ENCODE measurements at places on chromosomes 12 and 14. TPM values are rescaled to one million over a fixed set of nuclear protein-coding genes. Genes with fewer than 3 reads are reported as not detected.

FAM90A1 gene
- 0.13 TPM for total RNA-seq

DNA sequence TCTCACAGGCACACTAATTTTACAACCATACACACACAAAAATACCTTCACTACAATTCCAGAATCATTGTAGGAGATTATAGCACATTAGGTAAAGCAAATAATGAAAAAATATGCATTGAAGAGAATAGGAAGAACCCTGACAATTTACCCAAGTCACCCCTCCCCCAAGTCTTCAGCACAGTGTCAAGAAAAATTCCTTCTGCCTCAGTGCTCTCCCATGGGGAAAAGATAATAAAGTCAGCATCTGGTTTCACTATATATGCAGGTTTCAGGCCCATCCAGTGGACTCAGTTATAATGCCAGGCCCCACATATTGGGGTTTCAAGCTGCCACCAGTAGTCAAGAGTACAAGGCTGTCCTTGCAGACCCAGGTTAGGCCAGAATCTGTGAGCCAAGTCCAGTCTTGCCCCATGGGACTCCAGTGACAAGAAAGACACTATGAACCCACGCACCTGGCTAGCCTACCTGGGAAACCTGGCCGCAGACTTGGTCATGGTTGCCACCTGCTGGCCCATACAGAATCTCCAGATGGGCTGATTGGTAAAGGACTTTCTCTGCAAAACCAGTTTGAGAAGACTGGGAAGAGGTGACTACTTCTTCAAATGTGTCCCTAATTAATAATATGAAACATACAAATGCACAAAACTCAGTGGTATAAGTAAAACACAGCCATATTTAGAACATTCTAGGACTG, 398.6 kb upstream of the FLRT2 start:
- H3K27ac ChIP-seq: no peak overlapping the region
- no peaks in the 10 kb centered on the region for H3K36me3 ChIP-seq
- no peak for DNase-seq
- H3K27me3 ChIP-seq: no peaks in the 10 kb centered on the region
- H3K4me1 ChIP-seq: no peaks in the 10 kb centered on the region

GRCh38 chr12:52082026-52082668, 2.6 kb downstream of the SMIM41 start:
- H3K36me3 ChIP-seq: peaks cover 9% of the 10 kb centered on the region
- peaks cover 2% of the 10 kb centered on the region for H3K27me3 ChIP-seq
- H3K4me1 ChIP-seq: peaks cover 9% of the 10 kb centered on the region
- DNase-seq: no peak
- H3K4me3 ChIP-seq: no peak overlapping the region

KRT79 gene
- 1.6 TPM for total RNA-seq

DNA sequence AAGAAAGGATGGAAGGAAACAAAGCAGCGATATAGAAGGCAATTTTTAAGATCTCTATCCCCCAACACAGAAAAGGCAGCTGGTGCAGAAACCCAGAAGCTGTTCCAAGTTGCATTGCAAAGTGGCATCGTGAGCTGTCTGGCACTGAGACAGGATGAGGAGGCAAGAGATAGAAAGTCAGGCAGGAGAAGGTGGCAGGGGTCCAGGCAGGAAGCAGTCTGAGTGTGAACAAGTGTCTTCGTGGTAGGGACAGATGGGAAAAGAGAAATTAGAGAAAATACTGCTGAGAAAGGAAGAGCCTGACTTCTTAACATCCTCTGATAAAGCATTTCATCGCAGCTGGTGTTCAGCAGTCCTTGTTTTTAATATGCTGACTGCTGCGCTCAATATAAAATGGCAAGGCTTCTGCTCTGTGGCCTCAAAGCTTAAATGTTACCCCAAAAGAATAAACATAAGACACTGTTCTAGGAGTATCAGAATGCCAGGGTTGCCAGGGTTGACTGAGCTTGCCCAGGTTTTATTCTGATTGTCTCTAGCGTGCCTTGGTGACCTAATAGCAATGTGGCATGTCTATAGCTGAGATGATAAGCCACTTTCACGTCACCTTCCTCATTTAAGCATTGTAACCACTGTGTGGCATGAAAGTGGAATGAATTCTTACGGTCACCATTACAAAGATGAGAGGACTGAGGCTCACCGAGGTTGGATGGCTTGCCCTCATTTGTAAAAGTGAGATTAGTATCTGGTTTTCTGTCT, 397.6 kb downstream of the NUAK1 start:
- no peaks in the 10 kb centered on the region for H3K4me1 ChIP-seq
- no peaks in the 10 kb centered on the region for H3K27me3 ChIP-seq
- H3K27ac ChIP-seq: no peak overlapping the region
- DNase-seq: no peak
- H3K36me3 ChIP-seq: no peaks in the 10 kb centered on the region
- H3K4me3 ChIP-seq: no peak overlapping the region

- no peaks in the 10 kb centered on the region for H3K4me1 ChIP-seq
- H3K4me3 ChIP-seq: no peak overlapping the region
- peaks cover 28% of the 10 kb centered on the region for H3K36me3 ChIP-seq
- H3K27ac ChIP-seq: no peak overlapping the region
Measured at GRCh38 chr14:64217308-64217707, 76.9 kb downstream of the ESR2 start.

Measured in activated CD8-positive, alpha-beta T cell treated with anti-CD3 and anti-CD28 coated beads for 36 hours (primary cell).